ENCODE measurements at places on chromosomes 6 and 20. TPM values are rescaled to one million over a fixed set of nuclear protein-coding genes. Genes with fewer than 3 reads are reported as not detected.

The GNMT gene
- total RNA-seq: 295 TPM

The GPR31 gene
- not detected for total RNA-seq

The ARMC12 gene
- total RNA-seq: 0.75 TPM

The TFAP2A gene
- total RNA-seq: 0.31 TPM

The EYA4 gene
- total RNA-seq: 0.35 TPM

The ECI2 gene
- 68.5 TPM for total RNA-seq

The TBC1D20 gene
- 13.3 TPM for total RNA-seq

The SLA2 gene
- total RNA-seq: not detected

The RSPH9 gene
- 0.12 TPM for total RNA-seq

The ETV7 gene
- total RNA-seq: 4.6 TPM

The SLC22A2 gene
- total RNA-seq: not detected

The TFEB gene
- total RNA-seq: 8.8 TPM

The SLCO4A1 gene
- 1.6 TPM for total RNA-seq

The TGM3 gene
- total RNA-seq: not detected

The C20orf141 gene
- not detected for total RNA-seq

The TMEM244 gene
- total RNA-seq: not detected

GRCh38 chr20:51500311-51500710, 42.2 kb downstream of the NFATC2 start:
- no peaks in the 10 kb centered on the region for H3K36me3 ChIP-seq
- H3K27me3 ChIP-seq: no peaks in the 10 kb centered on the region
- H3K4me1 ChIP-seq: no peaks in the 10 kb centered on the region
- no peak overlapping the region for H3K27ac ChIP-seq
- DNase-seq: no peak

GRCh38 chr6:21999012-21999528, 297.8 kb downstream of the PRL start:
- no peaks in the 10 kb centered on the region for H3K27me3 ChIP-seq
- no peak overlapping the region for H3K4me3 ChIP-seq
- H3K36me3 ChIP-seq: no peaks in the 10 kb centered on the region
- no peaks in the 10 kb centered on the region for H3K4me1 ChIP-seq
- no peak overlapping the region for H3K27ac ChIP-seq

- no peak overlapping the region for H3K4me3 ChIP-seq
- H3K36me3 ChIP-seq: no peaks in the 10 kb centered on the region
- H3K27ac ChIP-seq: no peak overlapping the region
- no peaks in the 10 kb centered on the region for H3K4me1 ChIP-seq
- no peaks in the 10 kb centered on the region for H3K27me3 ChIP-seq
Measured at GRCh38 chr6:143294265-143294860, 156.1 kb downstream of the ADAT2 start.

GRCh38 chr6:38445925-38446324, 193.8 kb downstream of the BTBD9 start:
- H3K36me3 ChIP-seq: no peaks in the 10 kb centered on the region
- no peaks in the 10 kb centered on the region for H3K4me1 ChIP-seq
- DNase-seq: no peak
- H3K4me3 ChIP-seq: no peak overlapping the region

- H3K4me3 ChIP-seq: no peak overlapping the region
- no peaks in the 10 kb centered on the region for H3K36me3 ChIP-seq
- DNase-seq: no peak
- H3K4me1 ChIP-seq: no peaks in the 10 kb centered on the region
- no peak overlapping the region for H3K27ac ChIP-seq
Measured at GRCh38 chr20:57660181-57660921, 40.1 kb upstream of the ZBP1 start.

GRCh38 chr6:161658211-161658610, 384.4 kb upstream of the AGPAT4 start:
- no peak overlapping the region for H3K27ac ChIP-seq
- H3K36me3 ChIP-seq: no peaks in the 10 kb centered on the region
- no peaks in the 10 kb centered on the region for H3K4me1 ChIP-seq
- H3K27me3 ChIP-seq: no peaks in the 10 kb centered on the region
- H3K4me3 ChIP-seq: no peak overlapping the region

- no peaks in the 10 kb centered on the region for H3K27me3 ChIP-seq
- DNase-seq: no peak
- H3K4me1 ChIP-seq: no peaks in the 10 kb centered on the region
- H3K36me3 ChIP-seq: no peaks in the 10 kb centered on the region
- H3K4me3 ChIP-seq: no peak overlapping the region
Measured at GRCh38 chr6:1201547-1202200, 110.2 kb upstream of the FOXQ1 start.

- peaks cover 2% of the 10 kb centered on the region for H3K36me3 ChIP-seq
- no peak for DNase-seq
- no peak overlapping the region for H3K4me3 ChIP-seq
- H3K27me3 ChIP-seq: no peaks in the 10 kb centered on the region
Measured at GRCh38 chr6:53020005-53020744, 25.1 kb upstream of the GSTA4 start.

- no peak for DNase-seq
- no peak overlapping the region for H3K27ac ChIP-seq
- H3K4me3 ChIP-seq: no peak overlapping the region
- no peaks in the 10 kb centered on the region for H3K27me3 ChIP-seq
Measured at GRCh38 chr6:53634184-53634631, 31.3 kb downstream of the KLHL31 start.

- DNase-seq: no peak
- no peaks in the 10 kb centered on the region for H3K36me3 ChIP-seq
Measured at GRCh38 chr6:159723259-159723658, 4.0 kb upstream of the WTAP start.

DNA sequence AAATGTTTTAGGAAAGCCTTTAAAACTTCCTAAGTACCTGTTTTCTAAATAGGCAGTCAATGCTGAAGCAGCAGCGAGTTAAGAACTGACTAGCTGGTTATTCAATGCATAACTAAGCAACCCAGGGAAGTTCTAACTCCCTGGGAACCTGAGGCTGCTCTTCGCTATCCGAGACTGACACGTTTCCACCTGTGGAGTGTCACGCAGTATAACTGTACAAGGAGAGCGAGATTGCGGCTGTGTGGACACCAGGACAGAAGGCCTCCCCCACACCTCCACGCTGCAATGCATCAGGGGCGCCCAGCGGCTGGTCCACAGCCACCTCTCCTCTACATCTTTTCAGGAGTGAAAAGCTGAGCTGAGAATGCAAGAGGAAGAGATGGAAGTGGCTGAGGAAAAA, 8.0 kb downstream of the PXDC1 start:
- no peak overlapping the region for H3K4me3 ChIP-seq
- H3K27ac ChIP-seq: peak overlapping the region; percentile 48
- H3K27me3 ChIP-seq: no peaks in the 10 kb centered on the region
- no peaks in the 10 kb centered on the region for H3K4me1 ChIP-seq

GRCh38 chr20:48898210-48898609, 23.3 kb upstream of the ARFGEF2 start:
- no peak overlapping the region for H3K27ac ChIP-seq
- no peaks in the 10 kb centered on the region for H3K27me3 ChIP-seq
- H3K4me1 ChIP-seq: no peaks in the 10 kb centered on the region
- H3K4me3 ChIP-seq: no peak overlapping the region
- H3K36me3 ChIP-seq: no peaks in the 10 kb centered on the region

DNA sequence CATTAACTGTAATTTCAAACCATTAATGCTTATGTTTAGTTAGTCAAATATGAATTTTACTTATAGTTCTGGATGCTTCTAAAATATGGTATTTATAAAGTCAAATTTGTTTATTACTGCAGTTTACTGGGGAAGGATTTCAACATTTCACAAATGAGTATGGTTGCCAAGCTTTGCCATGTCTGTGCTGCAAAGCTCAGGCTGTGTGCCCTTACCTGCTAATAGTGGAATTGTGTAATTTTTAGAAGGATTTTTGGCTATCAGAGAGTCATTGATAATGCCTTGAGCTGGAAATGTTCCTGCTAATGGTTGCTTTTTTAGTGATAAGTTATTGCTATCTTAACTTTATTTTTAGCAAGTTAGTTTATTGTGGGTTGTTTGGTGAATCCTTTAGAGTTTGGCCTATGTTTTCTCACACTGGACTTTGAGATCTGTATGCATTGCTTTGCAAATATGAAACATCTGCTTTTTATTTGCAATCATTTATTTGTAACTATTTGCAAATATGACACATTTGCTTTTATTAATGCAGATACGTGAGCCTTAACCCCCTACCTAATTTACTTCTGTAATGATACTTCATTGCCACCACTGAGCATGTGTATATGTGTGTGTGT, 105.8 kb downstream of the CD109 start:
- H3K27ac ChIP-seq: no peak overlapping the region
- H3K27me3 ChIP-seq: no peaks in the 10 kb centered on the region
- DNase-seq: no peak
- no peak overlapping the region for H3K4me3 ChIP-seq
- H3K36me3 ChIP-seq: no peaks in the 10 kb centered on the region

DNA sequence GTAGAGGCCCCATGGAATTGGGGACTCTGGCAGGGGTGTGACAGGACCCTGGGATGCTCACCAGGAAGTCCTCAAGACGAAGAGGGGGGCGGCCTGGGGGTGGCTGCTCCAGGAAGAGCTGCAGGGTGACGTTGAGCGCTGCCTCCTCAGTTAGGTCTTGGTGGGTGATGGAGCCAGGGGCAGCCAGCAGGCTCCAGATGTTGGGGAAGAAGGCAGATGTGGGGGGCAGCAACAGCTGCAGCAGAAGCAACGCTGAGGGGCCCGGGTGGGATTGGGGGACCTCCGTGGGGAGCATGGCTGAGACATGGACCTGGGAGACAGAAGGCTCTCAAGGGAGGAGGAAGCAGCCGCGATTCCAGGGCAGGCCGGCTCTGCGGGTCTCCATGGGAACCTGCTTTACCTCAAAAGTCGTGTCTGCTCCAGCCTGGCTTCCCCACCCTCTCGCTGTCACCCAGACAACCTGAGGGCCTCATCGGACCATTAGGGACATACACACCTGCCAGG, 591 bp downstream of the VWA7 start:
- no peak for DNase-seq
- no peaks in the 10 kb centered on the region for H3K27me3 ChIP-seq
- peaks cover 5% of the 10 kb centered on the region for H3K4me1 ChIP-seq
- peak overlapping the region; percentile 62 for H3K27ac ChIP-seq
- H3K36me3 ChIP-seq: peaks cover 23% of the 10 kb centered on the region

DNA sequence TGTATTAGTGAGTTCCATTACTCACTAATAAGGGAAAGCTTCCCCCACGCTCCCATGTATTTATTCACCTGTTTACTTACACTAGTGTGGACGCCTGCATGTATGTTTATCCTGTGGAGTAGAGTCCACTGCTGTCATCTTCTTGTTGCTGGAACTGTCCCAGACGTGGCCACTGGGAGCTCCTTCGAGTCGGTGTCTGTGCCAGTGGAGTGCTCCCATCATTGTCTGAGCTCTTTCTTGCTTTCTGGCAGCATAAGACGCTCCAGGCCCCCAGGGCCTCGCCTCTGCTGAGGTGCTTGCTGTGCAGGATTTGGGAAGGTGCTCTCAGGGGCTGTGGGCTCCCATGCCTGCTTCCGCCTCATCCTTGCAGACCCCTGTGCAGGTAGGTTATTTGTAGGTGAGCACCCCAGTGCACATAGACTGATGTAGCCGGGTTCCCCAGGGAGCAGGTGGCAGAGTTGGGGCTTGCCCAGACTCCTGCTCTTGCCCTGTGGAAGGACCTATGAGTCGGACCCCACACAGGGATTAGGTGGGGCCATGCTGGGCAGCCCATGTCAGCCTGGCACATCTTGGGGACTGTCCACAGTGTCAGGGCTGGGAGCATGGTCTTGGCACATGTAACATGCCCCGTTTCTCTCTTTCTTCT, 16.6 kb downstream of the PHACTR3 start:
- H3K4me1 ChIP-seq: no peaks in the 10 kb centered on the region
- DNase-seq: no peak
- no peaks in the 10 kb centered on the region for H3K27me3 ChIP-seq
- no peaks in the 10 kb centered on the region for H3K36me3 ChIP-seq
- no peak overlapping the region for H3K4me3 ChIP-seq
- H3K27ac ChIP-seq: no peak overlapping the region

DNA sequence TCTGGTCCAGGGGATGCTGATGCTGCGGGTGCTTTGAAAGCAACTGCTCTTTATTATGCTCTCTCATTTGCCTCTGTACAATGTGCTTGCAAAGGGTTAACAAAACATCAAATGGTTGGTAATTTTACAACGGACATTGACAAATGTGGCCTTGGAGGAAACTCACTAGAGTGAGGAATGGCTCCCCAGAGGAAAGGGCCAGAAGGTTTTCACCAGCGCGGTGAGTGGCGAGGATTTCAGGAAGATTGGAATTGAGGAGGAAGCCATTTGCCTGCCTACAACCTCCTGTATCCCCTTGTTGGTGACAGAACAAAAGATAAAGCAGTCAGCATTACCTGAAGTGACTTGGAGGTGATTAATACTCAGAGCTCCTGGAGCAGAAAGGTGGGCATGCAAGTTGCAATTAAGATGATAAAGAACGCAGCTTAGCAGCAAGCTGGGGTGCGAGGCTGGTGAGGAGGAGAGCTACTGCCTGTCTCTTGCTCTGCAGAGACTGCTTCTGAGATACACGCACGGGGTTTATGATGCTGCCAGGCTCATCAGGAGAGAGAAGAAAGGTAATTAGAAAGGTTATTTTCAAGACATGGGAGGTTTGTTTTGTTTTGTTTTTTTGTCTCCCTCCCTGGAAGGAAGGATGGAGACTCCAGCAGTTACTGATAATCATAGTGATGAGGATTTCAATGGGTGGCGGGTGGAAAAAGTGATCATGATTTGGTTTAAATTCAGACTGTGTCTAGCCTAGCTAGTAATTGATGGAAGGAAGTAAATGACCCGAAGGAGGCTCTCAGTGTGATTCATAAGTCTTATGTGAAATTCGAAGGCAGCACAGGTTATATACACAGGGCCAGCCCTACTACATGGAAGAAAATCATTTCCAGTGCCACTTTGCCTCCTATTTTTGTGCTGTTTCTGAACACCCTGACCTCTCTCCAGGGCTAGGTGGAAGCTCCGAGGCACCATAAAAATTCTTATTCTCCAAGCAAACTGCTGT, 141.6 kb upstream of the DTNBP1 start:
- H3K27ac ChIP-seq: no peak overlapping the region
- H3K27me3 ChIP-seq: no peaks in the 10 kb centered on the region
- H3K4me1 ChIP-seq: no peaks in the 10 kb centered on the region
- DNase-seq: no peak
- no peak overlapping the region for H3K4me3 ChIP-seq

GRCh38 chr20:19926591-19926990, 90.6 kb upstream of the NAA20 start:
- peaks cover 15% of the 10 kb centered on the region for H3K4me1 ChIP-seq
- H3K27ac ChIP-seq: no peak overlapping the region
- DNase-seq: no peak
- H3K36me3 ChIP-seq: no peaks in the 10 kb centered on the region
- no peaks in the 10 kb centered on the region for H3K27me3 ChIP-seq

- no peaks in the 10 kb centered on the region for H3K4me1 ChIP-seq
- no peak overlapping the region for H3K4me3 ChIP-seq
- DNase-seq: no peak
- no peak overlapping the region for H3K27ac ChIP-seq
- H3K36me3 ChIP-seq: no peaks in the 10 kb centered on the region
Measured at GRCh38 chr6:24195836-24196597, 70.0 kb downstream of the NRSN1 start.

- no peaks in the 10 kb centered on the region for H3K4me1 ChIP-seq
- no peak for DNase-seq
- H3K27ac ChIP-seq: no peak overlapping the region
- no peaks in the 10 kb centered on the region for H3K36me3 ChIP-seq
Measured at GRCh38 chr6:168956884-168957730, 296.5 kb downstream of the THBS2 start.

GRCh38 chr6:79713701-79714322, 82.7 kb downstream of the SH3BGRL2 start:
- no peaks in the 10 kb centered on the region for H3K36me3 ChIP-seq
- no peak for DNase-seq
- H3K27me3 ChIP-seq: no peaks in the 10 kb centered on the region
- no peak overlapping the region for H3K4me3 ChIP-seq

All from pancreas (tissue), 10 donors.